Right lobe of liver (tissue), 6 donors: ENCODE measurements at places on chromosomes 12 and 14. TPM values are rescaled to one million over a fixed set of nuclear protein-coding genes. Genes with fewer than 3 reads are reported as not detected.
A peak's percentile ranks its signal among the peaks of the same experiment; 100 is the strongest.

- no peak for DNase-seq
Observed at GRCh38 chr14:93049315-93049714, 66.4 kb downstream of the ITPK1 start.

- DNase-seq, result no peak
Observed at GRCh38 chr14:92462568-92462967, 51.0 kb upstream of the RIN3 start.

GRCh38 chr12:131015581-131016337 is 62.1 kb downstream of the ADGRD1 start:
- DNase-seq, result peak; percentile 40

DNA sequence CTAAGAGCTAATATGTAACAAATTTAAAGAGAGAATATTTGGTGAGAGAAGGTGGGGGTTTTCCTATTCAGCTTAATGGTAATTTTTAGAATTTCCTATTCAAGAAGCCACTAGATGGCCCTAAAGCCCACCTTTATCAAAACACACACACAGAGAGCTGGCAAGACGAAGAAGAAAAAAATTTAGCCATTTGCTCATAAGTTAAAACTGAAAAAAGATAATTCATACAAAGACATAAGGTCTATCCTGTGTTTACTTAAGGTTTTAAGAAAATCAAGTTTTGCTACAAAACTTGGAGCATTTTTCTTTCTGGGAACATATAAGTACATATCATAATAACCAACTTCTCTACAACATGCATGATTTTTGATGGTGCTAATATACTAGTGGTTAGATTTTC is 46.8 kb upstream of the PCED1B start:
- no peak for DNase-seq

DNA sequence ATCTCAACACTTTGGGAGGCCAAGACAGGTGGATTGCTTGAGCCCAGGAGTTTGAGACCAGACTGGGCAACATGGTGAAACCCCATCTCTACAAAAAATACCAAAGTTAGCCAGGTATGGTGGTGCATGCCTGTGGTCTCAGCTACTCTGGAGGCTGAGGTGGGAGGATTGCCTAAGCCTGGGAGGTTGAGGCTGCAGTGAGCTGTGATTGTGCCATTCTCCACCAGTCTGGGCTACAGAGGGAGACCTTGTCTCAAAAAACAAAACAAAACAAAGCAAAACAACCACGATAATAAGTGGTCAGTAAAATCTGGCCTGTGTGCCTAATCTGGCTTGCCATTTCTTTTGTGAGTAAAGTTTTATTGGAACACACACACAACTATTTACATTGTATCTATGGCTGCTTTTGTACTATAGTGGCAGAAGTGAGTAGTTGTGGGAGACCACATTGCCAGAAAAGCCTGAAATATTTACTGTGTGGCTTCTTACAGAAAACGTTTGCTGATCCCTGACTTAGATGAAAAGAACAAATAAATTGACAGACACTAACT is 19.4 kb upstream of the KLRG1 start:
- no peak for DNase-seq

DNA sequence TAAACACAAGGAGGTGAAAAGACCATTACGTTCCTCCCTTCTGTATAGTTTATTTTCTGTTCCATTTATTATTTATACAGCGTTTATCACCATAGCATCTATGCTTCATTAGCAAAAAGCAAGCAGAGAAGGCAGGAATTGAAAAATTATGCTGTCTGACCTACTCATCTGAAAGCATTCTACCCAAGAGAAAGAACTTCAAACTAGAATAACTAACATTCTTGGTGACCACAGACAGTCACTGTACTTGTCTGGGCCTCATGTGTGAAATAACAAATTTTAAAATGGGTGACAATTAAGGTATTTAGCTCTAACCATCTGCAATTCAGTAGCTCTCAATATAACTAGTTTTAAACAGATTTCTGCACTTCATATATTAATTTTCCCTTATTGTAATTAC is 29.3 kb upstream of the PDE3A start:
- no peak for DNase-seq

GRCh38 chr12:51593539-51593938 is 2.5 kb downstream of the SCN8A start:
- DNase-seq, result no peak

DNA sequence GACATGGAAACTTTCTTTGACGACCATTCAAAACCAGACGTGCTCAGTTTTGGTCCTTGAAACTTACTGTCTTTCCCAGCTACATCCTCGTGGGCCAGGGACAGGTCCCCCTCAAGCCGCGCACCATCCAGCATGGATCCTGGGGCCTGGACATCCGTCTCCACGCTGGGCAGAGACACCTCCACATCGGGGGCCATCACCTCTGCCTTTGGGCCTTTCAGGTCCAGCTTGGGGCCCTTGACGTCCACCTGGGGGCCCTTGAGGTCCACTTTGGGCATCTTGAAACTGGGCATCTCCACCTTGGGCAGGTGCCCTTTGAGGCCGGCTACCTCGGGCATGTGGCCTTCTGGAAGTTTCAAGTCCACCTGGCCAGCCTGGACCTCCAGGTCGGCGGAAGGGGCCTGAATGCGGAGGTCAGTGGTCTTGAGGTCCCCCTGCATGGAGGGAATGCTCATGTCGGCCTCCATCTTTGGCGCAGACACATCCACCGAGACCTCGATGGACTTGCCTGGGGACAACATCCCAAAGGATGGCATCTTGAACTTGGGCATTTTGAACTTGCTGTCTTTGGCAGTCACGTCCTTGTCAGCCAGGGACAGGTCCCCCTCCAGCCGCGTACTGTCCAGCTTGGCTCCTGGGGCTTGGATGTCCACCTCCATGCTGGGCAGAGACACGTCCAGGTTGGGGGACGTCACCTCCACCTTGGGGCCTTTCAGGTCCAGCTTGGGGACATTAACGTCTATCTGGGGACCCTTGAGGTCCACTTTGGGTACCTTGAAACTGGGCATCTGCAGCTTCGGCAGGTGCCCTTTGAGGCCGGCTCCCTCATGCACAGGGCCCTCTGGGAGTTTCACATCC is 17.1 kb downstream of the PLD4 start:
- DNase-seq, result no peak

GRCh38 chr14:61598980-61599379 is 96.3 kb upstream of the HIF1A start:
- DNase-seq, result no peak

SMIM41 gene
- not detected for total RNA-seq

GRCh38 chr12:57793920-57794319 is 11.3 kb downstream of the TSFM start:
- DNase-seq, result no peak

- no peak for DNase-seq
Observed at GRCh38 chr12:3229577-3229976, 152.4 kb downstream of the TSPAN9 start.

BAZ1A gene
- total RNA-seq, result 12.3 TPM

DNA sequence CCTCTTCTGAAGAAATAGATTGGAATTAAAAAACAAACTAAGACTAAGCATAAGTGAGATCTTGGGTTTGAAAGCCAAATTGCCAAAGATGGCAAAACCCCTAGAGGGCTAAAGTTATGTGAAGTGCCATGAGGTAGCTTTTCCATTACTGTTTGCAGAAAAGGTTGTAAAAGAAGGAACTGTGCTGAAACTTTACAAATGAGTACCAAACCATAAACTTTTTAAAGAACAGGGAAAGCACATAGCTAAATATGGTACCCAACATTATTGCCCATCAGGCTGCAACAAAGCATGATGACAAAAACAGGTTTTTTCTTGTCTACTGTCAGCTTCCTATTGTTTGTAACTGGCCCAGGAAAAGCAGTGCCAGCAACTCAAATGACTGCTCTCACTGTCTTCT is 224.2 kb downstream of the RAD51B start:
- no peak for DNase-seq

LTBR gene
- 99.7 TPM for total RNA-seq

DNA sequence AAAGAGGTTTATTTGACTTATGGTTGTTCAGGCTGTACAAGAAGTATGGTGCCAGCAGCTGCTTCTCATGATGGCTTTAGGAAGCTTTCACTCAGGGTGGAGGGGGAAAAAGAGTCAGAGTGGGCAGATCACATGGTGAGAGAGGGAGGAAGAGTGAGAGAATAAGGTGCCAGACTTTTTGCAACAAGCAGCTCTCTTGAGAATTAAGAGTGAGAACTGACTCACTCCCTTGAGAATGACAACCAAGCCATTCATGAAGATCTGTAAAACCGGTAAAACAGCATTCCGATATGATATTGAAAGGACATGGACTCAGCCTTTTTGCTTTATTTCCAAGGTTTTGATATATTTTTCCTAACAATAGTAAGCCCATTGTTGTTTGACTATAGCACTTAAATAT is 501.2 kb downstream of the GALC start:
- DNase-seq, result no peak

DNA sequence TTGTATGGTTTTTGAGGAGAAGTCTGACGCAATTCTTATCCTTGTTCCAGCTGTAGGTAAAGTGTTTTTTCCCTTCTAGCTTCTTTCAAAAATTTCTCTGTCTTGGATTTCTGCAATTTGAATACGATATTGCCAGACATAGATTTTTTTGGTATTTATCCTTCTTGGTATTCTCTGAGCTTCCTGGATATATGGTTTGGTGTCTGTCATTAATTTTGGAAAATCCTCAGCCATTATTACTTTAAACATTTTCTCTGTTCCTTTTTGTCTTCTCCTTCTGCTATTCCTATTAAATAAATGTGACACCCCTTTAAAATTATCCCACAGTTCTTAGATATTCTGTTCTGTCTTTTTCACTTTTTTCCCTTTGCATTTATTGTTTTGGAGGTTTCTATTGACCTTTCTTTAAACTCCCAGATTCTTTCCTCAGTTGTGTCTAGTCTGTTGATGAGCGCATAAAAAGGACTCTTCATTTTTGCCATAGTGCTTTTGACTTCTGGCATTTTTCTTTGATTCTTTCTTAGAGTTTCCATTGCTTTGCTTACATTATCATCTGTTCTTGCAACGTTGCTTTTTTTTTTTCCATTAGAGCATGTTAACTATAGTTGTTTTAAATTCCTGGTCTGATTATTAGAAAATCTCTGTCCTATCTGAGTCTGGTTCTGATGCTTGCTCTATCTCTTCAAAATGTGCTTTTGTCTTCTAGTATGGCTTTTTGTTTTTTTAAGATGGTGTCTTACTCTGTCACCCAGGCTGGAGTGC is 129.1 kb downstream of the MSRB3 start:
- DNase-seq, result no peak

TAS2R31 gene
- 3.1 TPM for total RNA-seq

PIWIL1 gene
- not detected for total RNA-seq

DNA sequence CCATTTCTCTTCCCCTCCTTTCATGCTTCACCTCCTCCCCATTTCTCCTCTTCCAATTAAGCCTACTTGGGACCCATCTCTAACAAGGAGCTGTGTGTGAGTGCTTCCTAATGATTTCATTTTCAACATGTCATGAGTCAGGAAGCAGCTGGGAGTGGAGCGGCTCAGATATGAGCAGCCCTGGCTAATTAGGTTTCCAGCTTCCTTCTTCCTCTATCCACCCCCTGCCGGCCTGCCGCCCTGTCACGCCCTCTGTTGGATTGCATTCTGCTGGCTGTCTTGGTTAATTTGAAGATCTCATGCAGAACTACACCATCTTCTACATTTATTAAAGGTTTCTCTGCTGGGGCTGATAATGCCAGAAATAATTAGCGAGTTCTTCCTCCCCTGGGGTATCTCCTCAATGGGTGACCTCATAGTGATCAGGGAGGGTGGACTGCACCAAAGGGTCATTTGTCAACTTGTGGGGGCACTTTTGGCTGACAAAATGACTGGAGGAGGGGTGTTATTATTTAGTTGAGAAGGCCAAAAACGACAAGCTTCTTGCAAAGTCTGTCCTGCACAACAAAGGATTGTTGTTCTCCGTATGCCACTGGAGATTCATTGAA is 300.9 kb upstream of the SRRM4 start:
- no peak for DNase-seq

DNA sequence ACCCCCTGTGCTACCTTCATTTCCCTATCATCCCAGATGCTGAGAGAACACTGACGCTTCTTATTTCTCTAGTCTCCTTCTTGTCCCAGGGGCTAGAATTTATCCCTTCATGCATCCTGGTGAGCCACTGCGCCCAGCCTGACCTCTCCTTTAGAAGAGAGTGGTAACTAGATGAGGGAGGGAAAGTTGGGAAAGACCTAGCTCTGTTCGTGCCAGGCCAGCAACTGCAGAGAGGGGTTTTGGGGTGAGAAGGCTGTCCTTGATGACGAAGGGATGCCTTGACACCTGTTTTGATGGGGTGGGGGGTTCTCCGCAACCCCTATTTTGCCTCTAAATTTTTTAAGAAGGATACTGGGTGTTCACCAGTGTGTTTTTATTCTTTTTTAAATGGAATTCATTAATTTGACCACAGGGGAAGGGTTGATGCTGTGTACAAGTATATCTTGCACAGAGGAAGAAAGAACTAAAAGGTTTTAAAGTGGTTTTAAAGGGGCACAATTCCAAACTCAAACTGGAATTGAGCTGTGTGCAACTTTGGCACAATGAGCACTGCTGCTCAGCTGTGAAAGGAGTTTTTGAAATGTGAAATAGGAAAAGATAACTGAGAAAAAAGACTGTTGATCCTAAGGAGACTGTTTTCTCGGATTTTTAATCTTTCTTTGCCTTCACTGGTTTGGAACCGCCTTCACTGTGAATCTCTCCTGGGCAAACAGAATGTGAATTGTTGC is 7.0 kb upstream of the MMP19 start:
- DNase-seq, result no peak

GRCh38 chr12:65953631-65954030 is 129.3 kb downstream of the HMGA2 start:
- DNase-seq, result no peak

- no peak for DNase-seq
Observed at GRCh38 chr12:51837286-51837685, 11.2 kb downstream of the FIGNL2 start.

ATL1 gene
- total RNA-seq, result 0.19 TPM

PCBP2 gene
- total RNA-seq, result 259 TPM

GRCh38 chr12:25347716-25348592 is 97.2 kb upstream of the KRAS start:
- DNase-seq, result no peak
